ENCODE measurements at places on chromosomes 3 and 15. TPM values are rescaled to one million over a fixed set of nuclear protein-coding genes. Genes with fewer than 3 reads are reported as not detected.

The ADAMTS7 gene
- 20.7 TPM for total RNA-seq

The RLBP1 gene
- 102 TPM for total RNA-seq

The GOLGA8G gene
- not detected for total RNA-seq

The ADAMTS17 gene
- 24.5 TPM for total RNA-seq

The MOBP gene
- total RNA-seq: not detected
